Muscle of back (tissue), 13 donors: ENCODE measurements at places on chromosomes 12 and 14. TPM values are rescaled to one million over a fixed set of nuclear protein-coding genes. Genes with fewer than 3 reads are reported as not detected.
A peak's percentile ranks its signal among the peaks of the same experiment; 100 is the strongest.

GRCh38 chr12:25262389-25263074 lies 11.8 kb upstream of the KRAS start:
- no peak for DNase-seq

DNA sequence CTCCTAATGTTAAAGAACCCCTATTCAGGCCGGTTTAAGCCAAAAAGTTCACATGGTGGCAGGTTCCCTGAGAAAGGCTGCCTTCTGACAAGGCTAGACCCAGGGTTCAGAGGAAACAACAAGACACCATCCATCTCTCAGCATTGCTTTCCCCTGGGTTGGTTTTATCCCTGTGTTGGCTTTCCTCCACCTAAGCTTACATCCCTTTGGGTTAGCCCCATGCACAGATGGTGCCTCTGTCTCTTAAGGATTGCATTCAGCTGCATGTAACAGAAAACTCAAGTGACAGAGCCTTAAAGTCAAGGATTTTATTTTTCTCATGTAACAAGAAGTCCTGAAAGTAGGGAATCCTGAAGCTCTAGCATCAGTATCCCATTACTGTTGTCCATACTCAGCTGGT lies 42.8 kb upstream of the RIN3 start:
- DNase-seq = no peak

DNA sequence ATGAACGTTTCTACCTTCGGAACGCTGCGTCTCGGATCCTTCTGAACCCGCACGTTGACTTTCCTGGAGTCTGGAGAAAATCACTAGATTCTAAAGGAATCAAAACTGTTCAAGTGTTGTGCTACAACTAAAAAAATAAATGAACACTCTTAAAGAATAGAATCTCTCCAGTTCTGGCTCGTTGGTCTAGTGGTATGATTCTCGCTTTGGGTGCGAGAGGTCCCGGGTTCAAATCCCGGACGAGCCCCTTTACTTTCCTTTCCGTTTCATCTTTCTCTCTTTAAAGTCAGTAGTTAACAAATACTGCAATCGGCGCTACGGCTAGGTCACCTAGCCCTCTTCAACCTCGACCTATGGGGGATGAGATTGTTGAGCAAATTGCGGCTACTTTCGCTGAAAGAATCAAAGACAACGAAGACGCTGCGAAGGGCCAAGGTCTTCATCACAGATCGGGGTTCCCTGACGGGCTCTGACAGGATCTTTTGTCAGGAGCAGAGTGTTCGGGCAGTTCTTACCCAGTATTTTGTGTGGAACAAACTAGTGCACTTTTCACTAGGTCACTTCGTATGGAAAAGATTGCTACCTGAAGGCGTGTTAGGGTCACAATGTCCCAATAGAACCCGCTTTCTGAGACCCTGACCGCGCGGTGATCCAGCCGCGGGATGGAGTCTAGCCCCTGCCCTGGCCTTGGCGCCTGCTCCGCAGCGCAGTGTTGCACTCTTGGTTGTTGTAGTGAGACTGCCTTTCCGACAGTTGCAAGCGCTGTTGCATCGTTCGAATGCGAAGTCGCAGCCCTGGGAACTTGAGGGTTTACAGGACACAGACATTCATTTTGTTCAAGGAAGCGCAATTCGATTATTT lies 8.4 kb downstream of the OR6S1 start:
- peak; percentile 55 for DNase-seq

- DNase-seq = no peak
These were observed 171.8 kb downstream of the DUSP6 start for GRCh38 chr12:89180496-89180895.

GRCh38 chr12:6962285-6963015 lies 8.0 kb downstream of the PHB2 start:
- DNase-seq = no peak

DNA sequence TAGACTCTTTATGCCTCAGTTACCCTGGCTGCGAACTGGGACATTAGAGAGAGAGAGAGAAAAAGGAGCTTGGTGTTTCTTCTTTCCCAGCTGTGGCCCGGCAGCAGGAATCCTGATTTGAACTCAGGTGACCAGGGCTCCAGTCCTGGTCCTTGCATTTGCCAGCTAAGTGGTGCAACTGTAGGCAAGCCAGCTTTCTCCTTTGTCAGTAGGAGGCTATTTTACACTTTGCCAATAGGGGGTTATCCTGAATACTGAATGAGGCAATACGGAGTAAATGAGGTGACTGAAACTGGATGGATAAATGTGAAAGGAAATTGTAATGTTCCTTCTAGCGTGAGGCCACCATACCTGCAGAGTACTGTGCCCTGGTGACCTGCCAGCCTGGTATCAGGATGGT lies 27.8 kb downstream of the KCNA5 start:
- no peak for DNase-seq

DNA sequence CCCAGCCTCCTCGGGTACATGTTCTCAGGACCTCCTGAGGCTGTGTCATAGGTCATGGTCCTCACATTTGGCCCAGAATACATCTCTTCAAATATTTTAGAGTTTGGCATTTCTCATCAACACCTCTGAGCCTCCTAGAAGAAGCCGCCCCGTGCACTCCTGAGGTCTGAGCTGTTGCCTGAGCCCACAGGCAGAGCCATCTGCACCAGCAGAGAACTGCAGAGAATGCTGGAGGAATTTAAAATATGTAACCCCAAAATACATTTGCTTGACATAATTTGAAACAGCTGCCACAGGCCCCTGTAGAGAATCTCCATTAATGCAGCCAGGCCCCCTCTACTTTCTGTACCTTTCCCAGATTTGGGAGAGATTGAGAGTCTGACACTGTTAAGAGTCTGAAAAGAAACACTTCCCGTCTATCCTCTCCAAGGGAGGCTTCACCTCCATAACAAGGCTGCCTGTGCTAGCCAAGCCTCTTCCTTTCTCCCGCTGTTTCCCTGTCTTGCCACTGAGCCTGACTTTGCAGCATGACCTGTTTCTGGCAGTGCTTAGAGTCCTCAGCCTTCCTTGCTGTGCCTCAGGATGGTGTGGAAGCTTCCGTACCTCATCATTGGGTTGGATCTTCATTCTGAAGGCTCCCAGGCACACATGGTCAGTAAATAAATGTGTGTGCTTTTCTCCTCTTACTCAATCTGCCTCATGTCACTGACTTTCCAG lies 95.4 kb upstream of the SFSWAP start:
- no peak for DNase-seq

GRCh38 chr12:25257590-25258324 lies 7.0 kb upstream of the KRAS start:
- DNase-seq = no peak

DNA sequence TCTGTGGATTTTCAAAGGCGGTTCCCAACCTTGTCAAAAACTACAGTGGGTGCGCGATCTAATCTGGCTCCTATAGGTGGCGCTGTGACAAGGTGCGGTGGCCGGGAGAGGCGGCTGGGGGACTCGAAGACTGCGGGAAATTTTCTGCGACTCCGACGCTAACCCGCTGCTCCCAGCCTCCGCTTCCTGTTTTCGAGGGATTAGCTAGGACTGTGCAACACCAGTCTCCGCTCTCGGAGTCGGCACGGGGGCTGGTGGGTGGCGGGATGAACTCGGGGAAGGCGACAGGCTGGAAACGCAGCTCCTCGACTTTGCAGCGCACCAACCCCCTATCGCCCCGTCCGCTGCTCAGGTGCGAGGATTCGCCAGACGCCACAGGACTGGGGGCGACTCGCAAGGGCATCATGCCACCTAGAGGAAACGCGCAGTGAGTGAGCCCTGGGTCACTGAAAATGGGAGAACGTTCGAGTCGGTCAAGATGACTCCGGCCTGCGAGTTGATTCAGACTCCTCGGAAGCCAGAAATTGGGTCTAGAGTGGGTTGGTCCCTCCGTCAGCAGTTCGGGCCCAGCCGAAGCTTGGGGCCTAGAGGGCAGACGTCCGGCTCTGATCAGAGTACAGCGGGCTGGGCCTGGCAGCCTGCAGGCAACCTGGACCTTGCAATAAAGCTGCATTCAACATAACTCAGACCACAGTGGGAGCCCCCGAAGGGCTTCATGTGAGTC lies 5.5 kb upstream of the PAX9 start:
- no peak for DNase-seq

DNA sequence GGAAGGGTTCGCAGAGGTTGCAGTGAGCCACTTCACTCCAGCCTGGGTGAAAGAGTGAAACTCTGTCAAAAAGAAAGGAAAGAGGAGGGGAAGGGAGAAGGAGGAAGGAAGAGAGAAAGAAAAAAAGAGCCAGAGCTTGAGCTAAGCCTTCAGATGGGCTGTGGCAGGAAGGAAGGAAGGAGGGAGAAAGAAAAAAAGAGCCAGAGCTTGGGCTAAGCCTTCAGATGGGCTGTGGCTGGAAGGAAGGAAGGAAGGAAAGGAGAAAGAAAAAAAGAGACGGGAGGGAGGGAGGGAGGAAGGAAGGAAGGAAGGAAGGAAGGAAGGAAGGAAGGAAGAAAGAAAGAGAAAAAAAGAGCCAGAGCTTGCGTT lies 13.6 kb upstream of the ANKRD9 start:
- DNase-seq = no peak

DNA sequence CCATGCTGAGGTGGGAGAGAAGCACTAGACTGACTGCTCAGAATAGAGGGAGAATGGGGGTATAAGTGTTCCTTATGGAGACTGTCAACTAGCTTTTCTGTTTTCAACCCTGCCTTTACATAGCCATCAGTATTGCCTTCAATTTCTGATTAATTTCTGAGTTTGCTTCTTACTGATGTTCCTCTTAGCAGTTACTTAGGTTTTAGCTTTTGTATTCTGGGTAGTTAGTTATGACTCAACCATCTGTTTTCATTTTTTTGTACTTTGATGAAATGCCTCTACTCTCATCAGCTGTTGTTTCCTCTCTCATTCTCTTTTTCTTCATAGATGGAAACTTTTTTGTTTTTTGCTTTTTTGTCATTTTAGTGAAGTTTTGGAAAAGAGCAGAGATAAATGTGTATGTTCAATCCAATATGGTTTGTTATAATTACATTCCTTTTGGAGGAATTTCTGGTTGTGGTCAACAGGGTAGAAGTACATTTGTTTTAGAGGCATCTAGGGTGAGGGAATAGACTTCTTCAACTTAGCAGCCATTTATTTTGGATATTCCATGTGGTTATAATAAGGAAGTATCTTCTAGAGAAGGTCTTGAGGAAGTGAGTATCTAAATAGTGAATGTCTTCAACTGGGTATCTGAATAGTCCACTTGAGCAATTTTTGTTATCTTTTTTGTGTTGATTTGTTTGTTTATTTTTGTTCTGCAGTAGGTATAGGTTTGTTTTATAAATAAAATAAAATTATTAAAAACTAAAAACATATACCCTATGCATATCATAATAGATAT lies 29.6 kb downstream of the PMCH start:
- DNase-seq = no peak

DNA sequence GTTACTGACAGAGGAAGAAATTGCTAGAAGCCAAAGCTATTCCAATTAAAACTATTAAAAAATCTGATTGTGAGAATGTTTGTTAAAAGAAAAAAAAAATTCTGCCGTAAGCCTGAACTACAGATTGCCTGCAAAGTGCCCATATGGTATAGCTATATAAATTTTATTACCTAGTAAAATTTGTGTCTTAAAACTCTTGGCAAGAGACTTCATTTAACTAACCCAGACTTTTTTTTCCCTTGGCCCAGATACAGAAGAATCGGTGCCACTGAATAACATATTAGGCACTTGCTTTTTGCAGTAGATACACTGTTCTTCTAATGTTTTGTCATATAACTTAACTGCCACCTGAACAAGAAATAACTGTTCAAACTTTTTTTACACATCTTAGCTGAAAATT lies 125.5 kb downstream of the RPS29 start:
- DNase-seq = peak; percentile 14

- DNase-seq = no peak
These were observed 73.6 kb downstream of the TMTC1 start for GRCh38 chr12:29710104-29710503.

- DNase-seq = peak; percentile 72
These were observed 3.6 kb upstream of the MORN3 start for GRCh38 chr12:121673013-121673511.

DNA sequence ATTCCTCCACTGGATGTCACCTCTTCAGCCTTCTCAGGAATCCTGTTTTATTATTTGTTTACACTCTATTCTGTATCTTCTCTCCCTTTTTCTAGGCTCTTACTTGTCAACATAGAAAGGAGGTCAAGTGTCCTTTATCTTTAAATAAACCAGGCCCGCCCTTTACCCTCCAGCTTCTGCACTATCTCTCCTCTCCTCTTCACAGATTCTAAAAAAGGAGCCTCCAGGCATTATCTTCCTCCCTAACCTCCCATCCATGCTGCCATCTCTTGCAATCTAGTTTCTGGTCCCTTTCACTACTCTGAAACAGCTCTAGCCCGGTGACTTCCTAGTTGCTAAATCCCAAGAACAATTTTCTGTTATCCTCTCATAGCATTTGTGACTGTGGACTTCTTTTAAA lies 24.1 kb upstream of the ARID2 start:
- DNase-seq = no peak

GRCh38 chr12:104213952-104214351 lies 1.6 kb upstream of the TXNRD1 start:
- DNase-seq = peak; percentile 14

GRCh38 chr12:76108356-76108755 lies 23.9 kb upstream of the NAP1L1 start:
- DNase-seq = no peak

- DNase-seq = no peak
These were observed 6.0 kb upstream of the CHST11 start for GRCh38 chr12:104450700-104451099.

DNA sequence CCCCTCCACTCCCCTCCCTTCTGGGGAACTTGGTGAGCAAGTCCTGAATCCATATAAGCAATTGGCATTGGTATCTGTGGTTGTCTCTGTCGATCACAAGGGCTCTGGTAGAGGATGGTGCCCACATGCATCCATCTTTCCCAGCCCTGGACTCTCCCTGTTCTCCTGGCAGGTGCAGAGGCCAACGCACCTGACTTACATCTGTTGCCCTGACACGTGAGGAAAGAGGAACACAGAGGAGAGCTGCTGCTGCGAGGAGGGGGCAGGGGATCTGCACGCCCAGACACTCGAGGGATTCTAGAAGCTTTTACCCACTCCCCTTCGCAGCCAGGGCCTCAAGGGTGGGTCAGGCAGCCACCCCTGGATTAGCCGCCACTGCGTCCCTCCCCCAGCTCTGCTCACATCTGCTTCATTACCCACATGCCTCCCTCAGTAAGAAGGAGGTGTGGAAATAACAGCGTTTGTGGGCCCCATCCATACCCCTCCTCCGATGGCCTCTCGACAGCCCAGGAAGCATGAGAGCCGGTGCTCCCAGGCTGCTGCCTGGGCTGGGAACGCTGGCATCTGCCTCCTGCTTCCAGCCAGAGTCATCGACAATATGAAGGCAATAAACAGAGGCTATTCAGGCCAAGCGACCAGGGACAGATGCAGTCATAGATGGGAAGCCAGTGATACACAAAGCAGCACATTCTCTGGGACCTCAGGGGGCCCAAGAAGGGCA lies 56.5 kb downstream of the KDM2B start:
- no peak for DNase-seq

The PCK2 gene
- polyA plus RNA-seq = 3.4 TPM

The ARF3 gene
- 51.3 TPM for polyA plus RNA-seq

The NELL2 gene
- polyA plus RNA-seq = 1.1 TPM

The FOXM1 gene
- polyA plus RNA-seq = 20.3 TPM

The TSHR gene
- polyA plus RNA-seq = 0.23 TPM

The EXOC5 gene
- polyA plus RNA-seq = 55.0 TPM

The DAO gene
- 0.08 TPM for polyA plus RNA-seq

The PLEKHD1 gene
- 0.73 TPM for polyA plus RNA-seq

The SDR9C7 gene
- 0.46 TPM for polyA plus RNA-seq

The SLC11A2 gene
- 28.5 TPM for polyA plus RNA-seq

The MUCL1 gene
- polyA plus RNA-seq = not detected

The CISTR gene
- not detected for polyA plus RNA-seq

The PTPN21 gene
- 56.4 TPM for polyA plus RNA-seq
